ENCODE measurements at places on chromosomes 2 and 18. TPM values are rescaled to one million over a fixed set of nuclear protein-coding genes. Genes with fewer than 3 reads are reported as not detected.
A peak's percentile ranks its signal among the peaks of the same experiment; 100 is the strongest.

GRCh38 chr2:43027097-43027873 lies 199.1 kb downstream of the ZFP36L2 start:
- no peak for DNase-seq

- DNase-seq = no peak
Measured at GRCh38 chr2:189933911-189934399, 128.6 kb downstream of the MSTN start.

- peak; percentile 87 for DNase-seq
Measured at GRCh38 chr18:22391407-22392345, 26.0 kb downstream of the CTAGE1 start.

GRCh38 chr18:77069931-77070330 lies 62.7 kb downstream of the MBP start:
- no peak for DNase-seq

DNA sequence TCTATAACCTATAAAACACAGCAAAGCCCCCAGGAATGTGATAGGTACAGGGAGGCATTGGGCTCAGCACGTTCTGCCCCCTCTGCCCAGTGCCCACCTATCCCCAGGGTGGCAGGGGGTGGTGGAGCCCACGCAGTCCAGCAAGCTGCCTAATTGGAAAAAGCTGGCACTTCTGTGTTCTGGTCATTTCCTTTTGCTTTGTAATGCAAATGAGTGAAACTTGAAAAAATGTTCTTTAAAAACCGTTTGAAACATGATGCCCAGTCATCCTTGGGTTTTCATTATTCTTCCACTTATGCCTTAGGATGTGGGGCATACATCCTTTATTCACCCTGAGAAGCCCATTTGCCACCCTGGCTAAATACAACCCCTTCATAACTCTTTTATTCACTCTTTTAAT lies 89.9 kb upstream of the LTBP1 start:
- no peak for DNase-seq

DNA sequence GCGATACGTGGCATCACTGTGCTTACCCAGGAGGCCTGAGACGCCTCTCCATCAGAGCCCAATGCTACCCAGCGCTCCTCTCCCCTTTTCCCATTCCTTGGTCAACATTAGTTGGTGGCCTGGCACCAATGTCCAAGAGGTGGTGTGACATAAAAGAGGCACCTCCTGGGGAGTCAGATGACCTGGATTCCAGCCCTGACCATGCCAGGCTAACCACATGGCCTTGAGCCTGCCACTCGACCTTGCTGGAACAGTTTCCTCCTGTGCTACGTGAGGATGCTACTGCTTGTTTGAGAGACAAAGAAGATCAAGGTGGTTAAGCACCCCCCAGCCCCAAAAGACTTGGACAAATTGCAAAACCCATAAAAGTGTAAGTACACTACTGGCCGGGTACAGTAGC lies 76.6 kb downstream of the INPP4A start:
- DNase-seq = no peak

GRCh38 chr2:48114256-48114655 lies 208.0 kb upstream of the FBXO11 start:
- peak; percentile 96 for DNase-seq

GRCh38 chr2:222656526-222657446 lies 894 bp upstream of the FARSB start:
- no peak for DNase-seq

DNA sequence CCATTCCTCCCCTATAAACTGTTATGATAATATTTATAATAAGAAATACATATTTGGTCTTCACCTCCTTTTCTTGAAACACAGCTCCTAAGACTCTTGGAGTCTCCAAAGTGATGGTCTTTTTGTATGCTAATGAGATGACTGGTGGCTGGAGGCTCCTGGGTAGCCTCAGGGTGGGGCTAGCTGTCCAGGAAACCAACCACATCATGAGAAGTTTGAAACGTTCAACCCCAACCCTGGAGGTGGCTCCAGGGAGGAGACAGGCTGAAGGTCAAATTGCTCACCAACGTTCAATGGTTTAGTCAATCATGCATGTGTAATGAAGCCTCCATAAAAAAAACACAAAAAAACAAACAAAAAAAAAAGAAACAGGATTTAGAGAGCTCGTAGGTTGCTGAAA lies 298.7 kb upstream of the MGAT5 start:
- no peak for DNase-seq

- no peak for DNase-seq
Measured at GRCh38 chr2:158796652-158797051, 1.5 kb downstream of the DAPL1 start.

- DNase-seq = no peak
Measured at GRCh38 chr2:28586867-28587266, 91.0 kb downstream of the PLB1 start.

DNA sequence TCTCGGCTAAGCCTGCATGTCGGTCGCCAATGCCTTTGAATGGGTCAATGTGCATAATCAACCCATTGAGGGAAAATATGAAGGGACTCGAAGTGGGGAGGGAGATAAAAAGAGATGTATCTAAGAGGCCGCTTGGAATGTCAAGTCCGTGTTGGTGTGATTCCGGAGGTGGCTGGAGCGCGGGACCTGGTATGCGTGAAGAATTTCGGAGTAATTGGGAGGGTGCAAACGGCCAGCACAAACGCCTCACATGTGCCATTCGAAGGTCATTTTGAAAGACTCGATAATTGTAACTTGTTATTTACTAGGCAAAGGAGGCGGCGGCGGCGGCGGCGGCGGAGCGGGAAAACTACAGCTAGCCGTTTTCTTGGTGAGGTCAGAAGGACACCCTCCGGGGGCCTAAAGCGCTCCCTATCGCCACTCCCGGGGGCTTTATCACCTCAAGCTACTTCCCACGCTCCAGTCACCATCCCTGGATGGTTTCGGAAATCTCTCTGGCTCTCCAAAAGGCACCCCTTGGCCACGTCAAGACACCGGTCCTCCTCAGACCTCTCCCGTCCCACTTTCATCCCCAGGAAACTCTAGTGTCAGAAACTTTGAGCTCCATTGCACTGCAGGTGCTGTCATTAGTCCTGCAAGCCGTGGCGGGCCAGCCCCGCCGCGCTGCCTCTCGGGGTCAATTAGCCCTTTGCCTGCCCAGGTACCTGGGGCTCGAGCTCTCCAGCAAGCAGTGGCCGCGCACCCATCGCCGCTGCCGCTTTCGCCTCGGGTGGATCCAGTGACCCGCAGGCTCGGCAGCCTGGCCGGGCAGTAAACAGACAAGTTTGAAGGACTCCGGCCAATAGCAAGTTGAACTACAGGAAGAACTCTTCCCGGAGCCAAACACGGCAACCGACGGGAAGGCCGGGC lies 1.5 kb downstream of the ERBB4 start:
- DNase-seq = peak; percentile 17

Gene FTCDNL1
- 3.3 TPM for polyA plus RNA-seq

Gene CAPN14
- polyA plus RNA-seq = 0.13 TPM

Gene RGPD8
- 3.9 TPM for polyA plus RNA-seq

Gene TPGS2
- polyA plus RNA-seq = 69.5 TPM

Measured in large intestine (tissue), 12 donors.